ENCODE measurements at places on chromosomes 2 and 18. TPM values are rescaled to one million over a fixed set of nuclear protein-coding genes. Genes with fewer than 3 reads are reported as not detected.

DNA sequence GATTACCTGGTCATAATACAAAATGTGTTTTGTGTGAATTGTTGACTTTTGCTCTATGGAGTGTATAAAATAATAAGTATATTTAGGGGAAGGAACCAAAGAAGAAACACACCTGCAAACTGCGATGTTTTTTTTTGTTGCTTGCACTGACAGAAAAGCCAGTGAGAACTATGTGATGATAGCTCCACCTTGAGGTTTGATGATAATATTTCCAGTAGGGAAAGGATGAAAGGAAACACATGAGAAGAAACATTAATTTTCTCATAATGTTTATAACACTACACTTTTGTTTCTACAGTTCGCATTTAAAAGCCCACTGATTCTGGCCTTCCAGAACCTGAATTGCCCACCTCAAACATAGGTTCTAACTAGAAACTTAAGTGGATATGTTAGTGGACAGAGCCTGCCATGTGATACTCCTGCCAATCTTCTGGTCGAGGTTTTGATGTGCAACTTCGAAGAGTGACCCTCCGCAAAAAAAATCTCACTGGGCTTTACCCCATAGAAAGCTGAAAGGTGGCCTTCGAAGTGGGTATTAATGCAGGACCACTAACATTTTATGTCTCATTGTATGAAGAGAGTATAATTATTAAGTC is 476.4 kb upstream of the SPHKAP start:
- no peak overlapping the region for H3K27ac ChIP-seq
- no peaks in the 10 kb centered on the region for H3K27me3 ChIP-seq
- no peaks in the 10 kb centered on the region for H3K36me3 ChIP-seq
- no peaks in the 10 kb centered on the region for H3K4me1 ChIP-seq
- H3K4me3 ChIP-seq: no peak overlapping the region

DNA sequence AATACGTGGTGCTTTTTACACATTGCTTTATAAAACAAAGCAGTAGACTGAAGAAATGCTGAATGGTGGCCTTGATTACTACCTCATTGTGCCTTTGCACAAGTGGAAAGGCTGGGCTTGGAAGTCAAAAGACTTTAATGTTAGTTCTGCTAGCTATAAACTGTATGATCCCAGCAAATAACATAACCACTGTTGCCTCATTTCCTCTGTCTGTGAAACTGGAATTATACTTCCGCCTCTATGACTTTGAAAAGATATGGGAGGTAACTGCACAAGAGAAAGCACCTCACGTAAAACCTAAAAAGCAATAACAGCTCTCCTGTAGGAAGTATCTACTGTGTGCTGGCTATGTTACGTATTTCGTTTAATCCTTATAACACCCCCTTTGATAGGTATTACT is 43.4 kb upstream of the DSC1 start:
- no peak overlapping the region for H3K27ac ChIP-seq
- H3K4me1 ChIP-seq: no peaks in the 10 kb centered on the region
- H3K4me3 ChIP-seq: no peak overlapping the region
- H3K36me3 ChIP-seq: no peaks in the 10 kb centered on the region
- no peaks in the 10 kb centered on the region for H3K27me3 ChIP-seq

GRCh38 chr18:9708057-9708433 is at the start of gene RAB31:
Gene RAB31, plus strand, starts transcription at chr18:9708301. Its CDS starts 105 bp downstream, at chr18:9708406.
- DNase-seq: peak; percentile 68
- H3K27ac ChIP-seq: no peak within 1 kb of the TSS
- peak within 1 kb of the TSS; percentile 94 for H3K4me3 ChIP-seq
- no peaks in the 10 kb centered on the region for H3K36me3 ChIP-seq
- peaks cover 39% of the 10 kb centered on the region for H3K4me1 ChIP-seq
- peaks cover 44% of the 10 kb centered on the region for H3K27me3 ChIP-seq

GRCh38 chr18:52343138-52343537 is 3.1 kb downstream of the DCC start:
- peaks cover 5% of the 10 kb centered on the region for H3K27me3 ChIP-seq
- no peaks in the 10 kb centered on the region for H3K36me3 ChIP-seq
- no peak overlapping the region for H3K4me3 ChIP-seq
- no peaks in the 10 kb centered on the region for H3K4me1 ChIP-seq

- no peak overlapping the region for H3K27ac ChIP-seq
- no peaks in the 10 kb centered on the region for H3K36me3 ChIP-seq
- H3K27me3 ChIP-seq: peaks cover 1% of the 10 kb centered on the region
- no peak overlapping the region for H3K4me3 ChIP-seq
- DNase-seq: no peak
These were observed 200.8 kb downstream of the EPHA4 start for GRCh38 chr2:221371347-221371746.

Gene LHCGR
- polyA plus RNA-seq: not detected

GRCh38 chr2:185567940-185568339 is 170.7 kb upstream of the FSIP2 start:
- H3K36me3 ChIP-seq: no peaks in the 10 kb centered on the region
- no peak for DNase-seq
- H3K27ac ChIP-seq: no peak overlapping the region
- no peaks in the 10 kb centered on the region for H3K4me1 ChIP-seq
- H3K27me3 ChIP-seq: peaks cover 4% of the 10 kb centered on the region

DNA sequence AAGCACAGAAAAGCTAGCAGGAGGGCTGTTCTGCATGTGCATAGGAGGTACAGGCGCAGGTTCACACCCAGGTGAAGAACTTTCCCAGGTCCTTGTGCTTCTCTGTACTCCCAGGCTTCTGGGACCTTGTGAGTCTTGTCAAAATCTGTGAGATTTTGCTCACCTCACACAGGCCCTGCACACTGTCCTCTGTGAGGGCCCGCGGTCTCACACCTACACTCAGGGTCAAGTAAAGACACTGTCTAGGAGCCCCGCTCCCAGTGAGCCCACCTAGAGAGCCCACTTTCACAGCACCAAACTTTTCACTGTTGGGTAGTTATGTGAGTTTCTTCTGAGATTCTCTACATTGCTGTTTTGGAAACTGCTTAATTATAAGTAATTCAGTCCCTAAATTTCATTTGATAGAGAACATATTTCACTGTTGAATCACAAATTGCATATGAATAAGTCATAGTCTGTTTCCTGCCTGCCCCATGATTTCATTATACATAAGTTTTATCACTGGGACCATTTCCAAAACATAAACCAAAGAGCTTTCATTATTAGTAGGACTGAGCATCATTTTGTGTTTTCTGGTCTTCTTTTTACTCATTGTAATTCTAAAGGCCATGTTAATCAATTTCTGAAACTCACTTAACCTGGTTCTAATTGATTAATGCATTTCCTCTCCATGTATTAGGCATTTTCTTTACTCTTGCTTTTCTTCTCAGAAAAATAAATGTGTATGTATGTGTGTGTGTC is 234.2 kb upstream of the SPOPL start:
- H3K27ac ChIP-seq: no peak overlapping the region
- H3K4me1 ChIP-seq: no peaks in the 10 kb centered on the region

GRCh38 chr2:17133052-17133671 is 385.1 kb downstream of the RAD51AP2 start:
- H3K4me3 ChIP-seq: no peak overlapping the region
- no peaks in the 10 kb centered on the region for H3K27me3 ChIP-seq
- H3K27ac ChIP-seq: no peak overlapping the region
- no peaks in the 10 kb centered on the region for H3K36me3 ChIP-seq
- H3K4me1 ChIP-seq: no peaks in the 10 kb centered on the region

GRCh38 chr2:35447215-35447614 is 908.4 kb upstream of the CRIM1 start:
- H3K36me3 ChIP-seq: no peaks in the 10 kb centered on the region
- H3K4me3 ChIP-seq: no peak overlapping the region
- peaks cover 2% of the 10 kb centered on the region for H3K27me3 ChIP-seq
- no peak overlapping the region for H3K27ac ChIP-seq
- H3K4me1 ChIP-seq: no peaks in the 10 kb centered on the region

DNA sequence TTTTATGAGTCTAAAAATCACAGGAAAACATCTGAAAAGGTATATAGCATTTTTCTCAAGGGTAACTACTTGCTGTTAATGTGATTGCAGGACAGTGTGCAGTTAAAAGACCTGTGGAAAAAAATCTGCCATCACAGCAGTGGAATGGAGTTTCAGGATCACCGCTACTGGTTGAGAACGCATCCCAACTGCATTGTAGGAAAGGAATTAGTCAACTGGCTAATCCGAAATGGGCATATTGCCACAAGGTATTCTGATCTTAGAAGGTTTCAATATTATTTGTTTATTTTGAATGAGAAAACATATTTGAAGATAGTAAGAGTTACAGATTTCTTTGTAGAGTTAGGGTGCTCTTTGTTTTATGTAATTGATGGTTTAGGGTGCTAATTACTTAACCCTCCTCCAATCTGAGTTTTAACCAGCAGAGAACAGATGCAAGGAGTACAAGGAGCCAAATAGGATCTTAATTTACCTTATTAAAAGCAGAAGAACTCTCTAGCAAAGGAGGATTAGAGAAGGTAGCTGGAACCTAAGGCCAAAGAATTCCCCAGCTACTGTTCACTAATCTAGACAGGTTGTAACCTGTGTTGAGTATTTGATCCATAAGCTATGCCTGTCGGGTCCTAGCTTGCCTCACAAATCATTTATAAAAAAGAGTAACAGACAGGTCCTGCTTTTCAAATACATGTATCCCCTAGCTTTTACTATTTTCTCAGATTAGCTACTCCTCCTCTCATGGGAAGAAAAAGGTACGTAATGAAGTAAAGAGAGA is 35.0 kb downstream of the PIKFYVE start:
- H3K4me1 ChIP-seq: peaks cover 9% of the 10 kb centered on the region
- no peak for DNase-seq
- H3K36me3 ChIP-seq: peaks cover 60% of the 10 kb centered on the region
- H3K27me3 ChIP-seq: no peaks in the 10 kb centered on the region
- H3K4me3 ChIP-seq: no peak overlapping the region

GRCh38 chr2:3125761-3126130 is 251.9 kb downstream of the EIPR1 start:
- H3K4me1 ChIP-seq: no peaks in the 10 kb centered on the region
- no peaks in the 10 kb centered on the region for H3K27me3 ChIP-seq
- DNase-seq: no peak
- no peak overlapping the region for H3K4me3 ChIP-seq

GRCh38 chr2:74881176-74881575 is 47.2 kb downstream of the HK2 start:
- DNase-seq: no peak
- H3K36me3 ChIP-seq: no peaks in the 10 kb centered on the region
- H3K27ac ChIP-seq: no peak overlapping the region
- H3K27me3 ChIP-seq: no peaks in the 10 kb centered on the region

- no peak overlapping the region for H3K27ac ChIP-seq
- H3K27me3 ChIP-seq: peaks cover 7% of the 10 kb centered on the region
- no peaks in the 10 kb centered on the region for H3K36me3 ChIP-seq
- no peak overlapping the region for H3K4me3 ChIP-seq
- no peaks in the 10 kb centered on the region for H3K4me1 ChIP-seq
These were observed 191.8 kb upstream of the GLI2 start for GRCh38 chr2:120543899-120544298.

- H3K36me3 ChIP-seq: no peaks in the 10 kb centered on the region
- H3K4me3 ChIP-seq: no peak overlapping the region
- no peaks in the 10 kb centered on the region for H3K27me3 ChIP-seq
- DNase-seq: no peak
- no peaks in the 10 kb centered on the region for H3K4me1 ChIP-seq
These were observed 413.3 kb downstream of the BCL11A start for GRCh38 chr2:60140185-60140584.

DNA sequence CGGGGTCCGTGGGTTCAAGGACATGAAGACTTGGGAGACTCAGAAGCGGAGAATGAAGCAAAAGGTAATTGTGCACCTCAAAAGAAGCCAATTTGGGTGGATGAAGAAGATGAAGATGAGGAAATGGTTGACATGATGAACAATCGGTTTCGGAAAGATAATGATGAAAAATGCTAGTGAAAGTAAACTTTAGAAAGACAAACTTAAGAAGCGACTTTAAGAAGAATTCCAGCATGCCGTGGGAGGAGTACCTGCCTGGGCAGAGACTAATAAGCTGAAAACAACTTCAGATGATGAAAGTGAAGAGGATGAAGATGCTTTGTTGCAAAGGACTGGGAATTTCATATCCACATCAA is 43.5 kb downstream of the PSTPIP2 start:
- DNase-seq: no peak
- H3K27me3 ChIP-seq: peaks cover 3% of the 10 kb centered on the region
- H3K36me3 ChIP-seq: peaks cover 11% of the 10 kb centered on the region
- H3K4me3 ChIP-seq: peak overlapping the region; percentile 88

DNA sequence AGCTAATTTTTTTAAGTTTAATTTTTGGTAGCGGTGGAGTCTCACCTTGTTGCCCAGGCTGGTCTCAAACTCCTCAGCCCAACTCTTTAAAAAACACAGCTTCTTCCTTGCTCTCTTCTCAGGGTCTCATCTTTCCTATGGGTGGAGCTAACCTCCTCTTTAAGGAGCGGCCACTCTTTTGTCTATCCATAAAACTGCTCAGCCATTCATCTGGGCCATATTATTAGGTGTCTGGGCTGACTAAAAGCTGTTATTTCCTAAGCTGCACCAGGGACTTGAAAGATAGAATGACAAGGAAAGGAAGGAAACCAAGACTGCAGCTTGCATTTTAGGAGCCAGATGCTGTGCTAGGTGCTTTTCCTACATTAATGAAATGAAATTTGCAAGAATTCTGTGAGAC is 35.8 kb upstream of the THOC1 start:
- H3K27ac ChIP-seq: no peak overlapping the region
- no peaks in the 10 kb centered on the region for H3K4me1 ChIP-seq
- peaks cover 11% of the 10 kb centered on the region for H3K27me3 ChIP-seq
- no peaks in the 10 kb centered on the region for H3K36me3 ChIP-seq
- no peak for DNase-seq

DNA sequence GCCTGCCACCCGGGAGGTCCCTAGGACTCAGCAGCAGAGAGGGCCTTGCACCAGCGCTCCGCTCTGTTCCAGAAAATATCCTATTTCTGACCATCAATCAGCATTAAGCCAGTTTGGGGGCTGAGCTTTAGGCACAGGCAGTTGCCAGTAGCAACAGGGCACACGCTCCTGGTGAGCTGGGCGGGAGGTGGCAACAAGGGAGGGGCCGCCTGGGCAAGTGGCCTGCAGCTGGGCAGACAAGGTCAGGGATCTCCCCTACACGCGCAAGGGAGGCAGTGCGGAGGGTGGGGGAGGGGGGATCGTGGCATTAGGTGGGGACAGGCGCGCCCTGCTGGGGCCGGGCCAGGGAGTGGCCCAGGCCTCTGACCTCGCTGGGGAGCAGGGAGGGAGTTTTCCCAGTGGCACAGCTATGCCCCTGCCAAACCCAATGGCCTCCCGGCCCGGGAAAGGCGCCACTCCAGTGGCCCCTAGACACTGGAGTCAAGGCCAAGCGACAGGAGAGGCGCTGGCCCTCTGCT is 302.8 kb downstream of the NCKAP5 start:
- no peak overlapping the region for H3K27ac ChIP-seq
- no peaks in the 10 kb centered on the region for H3K36me3 ChIP-seq
- no peaks in the 10 kb centered on the region for H3K4me1 ChIP-seq
- H3K27me3 ChIP-seq: peaks cover 5% of the 10 kb centered on the region

Data from immature natural killer cell (primary cell).